Heart left ventricle (tissue), 16 donors: ENCODE measurements at places on chromosomes 2 and 18. TPM values are rescaled to one million over a fixed set of nuclear protein-coding genes. Genes with fewer than 3 reads are reported as not detected.

DNA sequence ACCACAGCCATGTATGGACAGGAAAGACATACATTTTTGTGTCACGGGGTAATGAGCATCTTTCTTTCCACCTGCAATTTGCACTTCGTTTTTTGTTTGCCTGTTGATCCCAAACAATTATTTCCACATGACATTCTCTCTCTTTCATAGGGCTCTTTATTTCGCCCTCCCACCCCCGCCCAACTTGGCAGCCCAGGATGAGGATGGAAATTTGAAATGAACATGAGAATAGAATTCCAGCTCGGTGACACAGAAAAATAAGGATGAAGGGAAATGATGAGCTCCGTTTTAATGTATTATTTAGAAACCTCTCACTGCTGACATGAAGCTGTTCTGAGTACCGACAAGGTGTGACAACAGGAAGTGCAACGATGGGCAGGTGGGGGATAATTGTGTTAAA is 443.3 kb downstream of the SOCS6 start:
- no peaks in the 10 kb centered on the region for H3K36me3 ChIP-seq
- no peaks in the 10 kb centered on the region for H3K4me1 ChIP-seq
- H3K4me3 ChIP-seq = no peak overlapping the region
- no peaks in the 10 kb centered on the region for H3K27me3 ChIP-seq
- DNase-seq = no peak

DNA sequence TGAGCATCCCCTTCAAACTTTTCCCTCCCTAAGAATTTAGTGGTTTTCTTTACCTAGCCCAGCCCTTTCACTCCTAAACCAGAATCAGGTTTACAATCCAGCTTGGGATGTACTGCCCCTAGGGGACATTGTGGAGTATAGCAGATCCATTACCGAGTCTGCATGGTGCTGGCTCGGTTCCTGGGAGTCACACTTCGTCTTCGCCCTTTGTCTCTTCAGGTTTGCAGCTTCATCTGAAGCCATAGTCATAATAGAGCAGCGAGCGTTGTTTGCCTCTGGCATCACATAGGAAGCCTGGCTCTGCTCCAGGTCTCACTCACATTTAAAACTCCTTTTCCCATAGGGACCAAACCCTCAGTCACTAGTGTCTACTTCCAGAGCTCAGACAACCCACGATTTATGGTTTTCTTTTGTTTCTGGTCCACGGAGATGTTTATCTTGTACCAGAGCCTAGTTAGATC is 16.8 kb upstream of the LYPD6 start:
- no peaks in the 10 kb centered on the region for H3K27me3 ChIP-seq
- H3K4me1 ChIP-seq = no peaks in the 10 kb centered on the region
- H3K36me3 ChIP-seq = no peaks in the 10 kb centered on the region
- H3K4me3 ChIP-seq = no peak overlapping the region
- no peak overlapping the region for H3K27ac ChIP-seq

- H3K4me1 ChIP-seq = no peaks in the 10 kb centered on the region
- no peak within 1 kb of the TSS for H3K4me3 ChIP-seq
- H3K27ac ChIP-seq = no peak within 1 kb of the TSS
- no peaks in the 10 kb centered on the region for H3K36me3 ChIP-seq
Observed at GRCh38 chr2:225399504-225399903, at the start of gene NYAP2. Gene NYAP2 (plus strand): TSS chr2:225399710. CDS start chr2:225408881, 9,171 bp downstream.

GRCh38 chr2:121634354-121635307 is 14.6 kb downstream of the CLASP1 start:
- H3K27me3 ChIP-seq = no peaks in the 10 kb centered on the region
- no peaks in the 10 kb centered on the region for H3K36me3 ChIP-seq
- DNase-seq = no peak

The NEU2 gene
- total RNA-seq = not detected

- DNase-seq = no peak
- no peaks in the 10 kb centered on the region for H3K4me1 ChIP-seq
- no peaks in the 10 kb centered on the region for H3K36me3 ChIP-seq
- no peak overlapping the region for H3K27ac ChIP-seq
- no peaks in the 10 kb centered on the region for H3K27me3 ChIP-seq
Observed at GRCh38 chr2:7880566-7880965, 801.3 kb upstream of the ID2 start.

DNA sequence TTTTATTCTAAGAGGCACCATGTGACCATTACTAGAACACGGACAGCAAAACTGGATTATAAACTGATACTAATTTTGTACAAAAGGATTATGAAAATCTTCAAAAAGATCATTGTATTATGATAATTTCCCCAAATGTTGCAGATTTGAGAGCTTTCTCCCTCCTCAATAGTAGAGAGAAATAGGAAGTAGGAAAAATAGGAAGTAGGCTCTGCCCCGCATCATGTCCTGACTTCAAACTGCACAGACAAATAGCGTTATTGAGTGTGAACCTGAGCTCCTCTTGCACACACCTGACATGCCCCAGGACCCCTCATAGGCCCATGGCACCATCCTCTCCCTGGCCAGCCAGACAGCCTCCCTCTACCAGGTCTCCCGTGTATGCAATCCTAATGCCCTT is 25.4 kb downstream of the CHRNA1 start:
- no peak overlapping the region for H3K27ac ChIP-seq
- H3K36me3 ChIP-seq = no peaks in the 10 kb centered on the region

The MYO1B gene
- 47.3 TPM for total RNA-seq

GRCh38 chr2:234631646-234632514 is 135.0 kb upstream of the ARL4C start:
- no peaks in the 10 kb centered on the region for H3K27me3 ChIP-seq
- no peak for DNase-seq
- no peak overlapping the region for H3K27ac ChIP-seq
- H3K36me3 ChIP-seq = no peaks in the 10 kb centered on the region
